ENCODE measurements at places on chromosomes 1 and 21.
A peak's percentile ranks its signal among the peaks of the same experiment; 100 is the strongest.

DNA sequence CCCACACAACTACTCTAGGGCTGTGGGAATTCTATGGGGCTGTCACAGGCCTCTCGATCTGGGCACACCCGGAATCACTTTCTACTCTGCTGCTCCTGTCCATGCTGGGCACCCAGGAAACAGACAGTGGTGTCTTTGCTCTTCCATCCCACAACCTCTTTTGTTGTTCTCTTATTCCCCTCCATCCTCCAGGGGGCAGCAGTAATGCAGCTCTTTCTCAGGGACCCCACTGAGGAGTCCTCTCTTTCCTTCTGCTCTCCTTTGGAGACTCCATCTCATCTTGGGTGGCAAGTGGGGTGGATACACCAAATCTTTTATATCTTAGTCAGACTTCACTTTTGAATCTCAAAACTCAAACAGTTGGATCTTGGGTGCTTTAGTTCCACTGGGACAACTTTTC lies 206.3 kb downstream of the HS2ST1 start:
- no peak for DNase-seq

DNA sequence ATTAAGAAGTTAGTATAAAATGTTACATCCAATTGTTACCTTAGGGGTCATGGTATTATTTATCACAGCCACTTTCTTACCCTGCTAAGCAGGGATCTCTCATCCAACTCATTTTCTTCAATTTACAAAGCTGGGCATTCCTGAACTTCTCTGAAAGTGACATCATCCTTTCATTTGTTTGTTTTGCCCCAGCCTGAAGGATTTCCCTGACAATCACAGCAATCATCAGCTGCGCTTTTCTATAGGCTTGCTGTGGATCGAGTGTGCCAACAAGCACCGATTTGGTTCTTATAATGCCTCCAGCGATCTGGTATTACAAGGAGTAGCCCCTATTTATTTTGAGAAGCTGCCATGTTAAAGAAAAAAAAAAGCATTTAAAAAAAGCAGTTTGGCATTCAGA lies 240.2 kb downstream of the USH2A start:
- DNase-seq = no peak

DNA sequence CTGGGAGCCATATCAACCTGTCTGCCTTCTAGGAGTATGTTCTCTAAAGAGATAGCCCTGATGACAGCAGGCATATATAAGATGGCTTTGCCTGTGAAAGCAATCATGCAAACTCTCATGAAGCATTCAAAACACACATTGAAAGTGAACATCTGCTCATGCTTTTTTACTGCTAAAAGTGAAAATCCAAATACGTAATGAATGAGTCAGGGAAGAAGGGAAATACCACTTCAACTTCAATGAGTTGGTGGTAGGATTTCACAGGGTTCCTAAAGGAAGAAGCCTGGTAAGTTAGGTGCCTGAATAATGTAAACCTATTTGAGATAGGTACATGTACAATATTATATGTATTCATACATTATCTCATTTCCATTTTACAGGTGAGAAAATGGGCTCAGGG lies 50.5 kb upstream of the SLFNL1 start:
- no peak for DNase-seq

DNA sequence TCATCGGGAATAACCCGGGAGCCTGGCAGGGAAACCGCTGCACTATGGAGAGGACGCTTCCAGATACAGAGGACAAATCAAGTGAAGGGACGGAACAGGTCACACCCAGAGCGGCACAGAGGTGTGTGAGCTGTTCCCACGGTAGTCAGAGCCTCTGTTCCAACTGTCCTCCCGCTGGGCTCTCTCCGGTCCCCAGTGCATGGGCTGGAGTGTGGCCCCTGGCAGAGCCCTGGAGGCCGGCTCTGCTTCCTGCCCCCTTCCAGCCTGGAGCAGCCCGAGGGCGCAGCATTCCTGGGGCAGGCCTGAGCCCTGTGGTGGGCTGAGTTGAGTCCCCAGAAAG lies 11.9 kb upstream of the ZBTB21 start:
- DNase-seq = no peak

DNA sequence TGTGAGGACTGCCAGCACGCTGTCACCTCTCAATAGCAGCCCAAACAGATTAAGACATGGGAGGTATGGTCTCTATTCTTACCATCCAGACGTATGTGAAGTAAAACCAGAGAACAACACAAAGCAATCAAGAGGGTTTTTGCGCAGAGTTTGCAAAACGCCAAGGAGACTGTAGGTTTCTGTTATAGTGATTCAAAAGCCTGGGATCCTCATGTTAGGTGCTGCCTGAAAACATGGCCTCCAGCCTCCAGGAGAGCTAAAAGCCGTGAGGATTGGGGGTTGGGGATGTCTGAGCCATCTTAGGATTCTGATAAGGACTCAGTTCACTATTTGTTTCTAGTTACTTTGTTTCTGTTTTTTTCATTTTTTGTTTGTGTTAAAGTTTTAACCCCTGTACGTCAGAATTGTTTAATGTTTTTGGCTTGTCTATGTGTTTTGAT lies 4.2 kb upstream of the CCT8 start:
- no peak for DNase-seq

GRCh38 chr1:24322470-24323177 lies 3.5 kb downstream of the GRHL3 start:
- DNase-seq = no peak

DNA sequence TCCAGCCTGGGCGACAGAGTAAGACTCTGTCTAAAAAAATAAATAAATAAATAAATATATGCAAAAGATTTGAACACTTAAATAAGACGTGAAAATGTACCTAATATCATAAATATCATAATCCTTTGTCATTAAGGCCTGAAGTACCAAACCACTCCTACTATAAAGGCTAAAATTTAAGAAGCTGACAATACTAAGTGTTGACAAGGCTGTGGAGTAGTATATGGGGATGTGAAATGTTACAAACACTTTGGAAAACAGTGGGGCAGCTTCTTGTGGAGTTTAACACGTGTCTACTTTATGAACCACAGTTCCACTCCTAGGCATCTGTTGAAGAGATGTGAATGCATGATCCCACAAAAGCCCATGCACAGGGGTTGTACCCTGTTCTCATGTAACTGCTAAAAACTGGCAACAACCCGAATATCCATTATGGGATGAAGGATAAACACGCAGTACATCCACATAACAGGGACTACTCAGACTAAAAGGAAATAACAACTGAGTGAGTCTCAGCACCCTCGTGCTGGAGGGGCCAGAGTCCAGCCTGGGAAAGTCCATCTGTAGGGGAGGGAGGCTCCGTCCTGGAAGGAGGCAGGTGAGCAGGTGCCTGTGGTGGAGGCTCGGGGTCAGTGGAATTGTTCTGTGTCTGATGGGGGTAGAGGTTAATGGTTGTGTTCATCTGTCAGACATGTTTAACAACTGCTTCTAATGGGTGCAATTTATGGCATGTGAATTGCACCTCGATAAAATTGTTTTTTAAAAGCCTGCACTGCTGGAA lies 6.7 kb upstream of the SLC19A1 start:
- no peak for DNase-seq

GRCh38 chr1:109241841-109242345 lies 7.4 kb upstream of the CELSR2 start:
- DNase-seq = no peak

- no peak for DNase-seq
Measured at GRCh38 chr1:40575336-40575735, 43.9 kb downstream of the ZNF684 start.

- no peak for DNase-seq
Measured at GRCh38 chr1:198864695-198865094, 225.9 kb downstream of the PTPRC start.

GRCh38 chr1:109170035-109170764 lies 43.5 kb upstream of the SARS1 start:
- no peak for DNase-seq

DNA sequence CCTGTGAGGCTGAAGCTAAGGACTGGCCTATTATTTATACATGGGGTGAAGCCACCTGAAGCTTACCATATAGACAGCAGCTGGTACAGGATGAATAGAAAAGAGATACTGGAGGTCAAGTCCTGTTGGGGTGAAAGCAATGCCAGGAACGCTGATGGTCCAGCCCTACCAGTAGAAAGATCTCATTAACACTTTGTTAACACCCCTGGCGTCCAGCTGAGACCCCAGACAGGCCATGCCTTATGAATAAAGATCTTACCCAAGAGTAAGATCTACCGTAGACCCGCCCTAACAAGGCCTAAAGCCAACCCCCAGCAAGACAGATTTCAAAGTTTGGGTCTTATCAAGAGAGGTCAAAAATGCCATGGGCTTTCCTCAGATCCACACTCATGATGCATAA lies 34.7 kb downstream of the ST3GAL3 start:
- no peak for DNase-seq

GRCh38 chr1:26412180-26412840 lies 1.7 kb downstream of the LIN28A start:
- DNase-seq = no peak

DNA sequence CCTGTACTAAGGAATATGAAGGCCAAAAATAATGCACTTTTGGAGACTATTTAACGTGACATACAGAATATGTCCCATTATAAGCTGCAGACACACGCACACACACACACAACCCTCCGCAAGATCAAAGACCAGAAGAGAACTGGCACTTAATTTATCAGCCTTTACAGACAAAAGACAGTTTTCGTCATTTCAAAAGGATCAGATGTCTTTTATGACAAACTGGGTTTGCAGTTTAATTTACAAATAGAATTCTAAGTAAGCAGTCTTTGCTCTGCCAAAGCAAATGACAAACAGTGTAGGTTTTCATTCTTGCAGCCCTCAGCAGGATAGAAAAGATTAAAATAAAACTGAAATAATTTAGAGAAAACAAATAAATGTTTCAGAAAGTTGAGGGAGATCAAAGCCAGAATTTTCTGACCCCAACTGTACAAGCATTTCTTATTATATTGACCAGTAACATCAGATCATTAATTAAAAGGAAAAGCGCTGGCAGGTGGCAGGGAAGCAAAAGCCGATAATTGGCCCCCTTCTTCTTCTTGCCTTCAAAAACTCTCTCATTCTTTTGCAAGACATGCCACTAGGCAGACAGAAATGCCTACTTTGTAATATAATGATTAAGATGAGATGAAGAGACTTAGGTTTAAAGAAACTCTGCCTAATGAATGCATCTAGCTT lies 169.0 kb downstream of the DENND1B start:
- no peak for DNase-seq

- DNase-seq = no peak
Measured at GRCh38 chr1:32891630-32892029, 5.3 kb downstream of the HPCA start.

- DNase-seq = no peak
Measured at GRCh38 chr1:106727171-106727570, 329.3 kb upstream of the PRMT6 start.

GRCh38 chr1:71592646-71593274 lies 511.9 kb upstream of the ZRANB2 start:
- DNase-seq = no peak

DNA sequence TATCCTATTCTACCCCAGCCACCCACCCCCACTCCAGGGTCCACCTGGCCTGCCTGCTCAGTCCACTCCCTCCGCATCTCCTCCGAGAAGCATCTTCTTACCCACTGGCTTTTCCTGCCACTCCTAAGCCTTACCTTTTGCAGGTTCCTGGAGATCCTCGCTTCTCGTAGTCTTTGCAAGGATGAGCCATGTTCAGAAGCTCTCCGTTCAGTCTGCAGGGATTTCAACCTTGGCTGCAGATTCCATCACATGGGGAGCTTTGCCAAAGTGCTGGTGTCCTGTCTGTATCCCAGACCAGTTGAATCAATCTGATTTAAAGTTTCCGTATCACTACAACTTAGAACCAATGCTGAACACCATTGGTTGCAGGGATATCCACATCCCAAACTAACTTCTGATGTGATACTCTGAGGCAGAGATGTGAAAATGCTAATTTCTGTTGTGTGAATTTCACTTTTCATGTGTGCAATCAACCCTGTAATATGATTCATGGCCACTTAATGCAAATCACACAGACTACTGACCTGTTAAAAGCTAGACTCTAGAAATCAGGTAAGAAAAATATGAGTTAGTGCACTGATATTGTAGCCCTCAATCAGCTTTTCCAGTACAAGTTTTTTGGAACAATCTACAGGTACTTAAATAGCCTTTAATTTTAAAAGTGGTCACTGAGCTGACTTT lies 61.9 kb downstream of the CAPN2 start:
- DNase-seq = no peak

DNA sequence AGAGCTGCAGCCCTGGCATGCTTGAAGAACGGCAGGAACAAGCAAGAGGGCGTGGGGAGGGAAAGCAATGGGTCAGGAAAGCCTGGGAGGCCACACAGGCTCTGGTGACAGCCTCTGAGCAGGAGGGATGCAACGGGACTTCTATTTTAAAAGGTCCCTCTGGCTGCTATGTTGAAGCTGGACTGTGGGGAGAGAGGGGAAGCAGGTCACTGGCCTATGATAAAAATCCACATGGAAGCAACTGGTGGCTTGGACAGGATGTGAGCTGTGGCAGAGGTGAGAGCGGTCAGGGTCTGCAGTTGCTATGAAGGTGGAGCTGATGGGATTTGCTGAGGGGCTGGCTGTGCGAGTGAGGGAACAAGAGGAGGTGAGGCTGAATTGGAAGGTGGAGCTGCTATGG lies 11.2 kb downstream of the PADI1 start:
- no peak for DNase-seq

GRCh38 chr1:169201084-169201619 lies 94.7 kb downstream of the ATP1B1 start:
- DNase-seq = no peak

DNA sequence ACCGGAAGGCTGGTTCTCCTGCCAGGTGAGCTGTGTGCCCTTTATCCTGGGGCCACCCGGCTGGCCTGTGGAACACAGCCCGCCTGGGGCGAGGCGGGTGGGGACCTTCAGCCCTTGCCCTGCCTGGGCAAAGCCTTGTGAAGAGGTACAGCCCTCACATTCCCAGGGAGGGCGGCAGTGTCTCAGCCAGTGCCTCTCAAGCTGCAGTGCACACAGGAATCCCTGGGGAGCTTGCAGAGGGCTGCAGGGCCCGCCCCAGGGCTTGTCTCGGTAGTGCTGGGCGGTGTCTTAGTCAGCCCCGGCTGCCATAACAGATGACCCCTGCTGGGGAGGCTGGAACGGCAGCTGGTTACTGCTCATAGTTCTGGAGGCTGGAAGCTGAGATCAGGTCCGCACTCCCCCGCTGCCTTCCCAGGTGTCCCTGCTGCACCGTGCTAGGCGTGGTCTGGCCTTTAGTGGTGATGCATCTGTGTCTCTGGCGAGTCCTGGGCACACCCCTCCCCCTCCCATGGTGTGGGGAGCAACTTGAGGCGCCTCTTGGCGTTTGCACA lies 12.6 kb downstream of the DFFB start:
- DNase-seq = no peak

GRCh38 chr1:45470306-45470798 lies 20.6 kb downstream of the TESK2 start:
- no peak for DNase-seq

DNA sequence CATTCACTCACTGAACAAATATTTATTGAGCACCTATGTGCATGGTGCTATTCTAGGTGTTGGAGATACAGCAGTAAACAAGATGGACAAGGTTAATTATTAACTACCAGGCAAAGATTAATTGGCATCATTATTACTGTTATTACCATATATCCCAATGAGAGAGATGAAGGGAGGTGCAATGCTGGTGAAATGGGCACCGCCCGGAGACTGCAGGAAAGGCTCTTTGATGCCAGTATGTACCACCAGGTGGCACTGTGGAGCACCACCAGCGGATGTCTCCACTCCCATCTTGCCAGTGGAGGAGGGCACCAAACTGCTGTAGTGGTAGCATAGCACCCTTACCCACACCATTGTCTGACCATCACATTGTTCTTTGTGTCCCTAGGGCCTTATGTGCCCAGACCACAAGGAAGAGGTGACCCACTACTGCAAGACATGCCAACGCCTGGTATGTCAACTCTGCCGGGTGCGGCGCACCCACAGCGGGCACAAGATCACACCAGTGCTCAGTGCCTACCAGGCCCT lies 3.0 kb downstream of the TRIM46 start:
- peak; percentile 81 for DNase-seq
